ENCODE measurements at places on chromosomes 2 and 18. TPM values are rescaled to one million over a fixed set of nuclear protein-coding genes. Genes with fewer than 3 reads are reported as not detected.

Gene CCDC68
- total RNA-seq: not detected

Gene M1AP
- total RNA-seq: 0.18 TPM

Gene EIF2AK3
- 25.1 TPM for total RNA-seq

Gene POTEJ
- total RNA-seq: not detected

Gene MMADHC
- total RNA-seq: 94.7 TPM

Gene CD8A
- 1.1 TPM for total RNA-seq

Gene MYO1B
- 29.7 TPM for total RNA-seq

Gene C2orf15
- total RNA-seq: 0.87 TPM

Gene FBLN7
- 40.5 TPM for total RNA-seq

Gene ZNF892
- total RNA-seq: 3.2 TPM

Gene CYP27C1
- not detected for total RNA-seq

Gene IL1R2
- total RNA-seq: 21.4 TPM

Gene SLC11A1
- 0.09 TPM for total RNA-seq

Gene CHPF
- total RNA-seq: 14.1 TPM

Gene GRHL1
- 0.53 TPM for total RNA-seq

Gene FEV
- total RNA-seq: not detected

Gene UGT1A5
- not detected for total RNA-seq

Gene MERTK
- total RNA-seq: 0.94 TPM

Gene TRIM54
- 0.11 TPM for total RNA-seq

All from activated CD4-positive, alpha-beta T cell treated with anti-CD3 and anti-CD28 coated beads for 36 hours (primary cell).